ENCODE measurements at places on chromosomes 11 and 22.

DNA sequence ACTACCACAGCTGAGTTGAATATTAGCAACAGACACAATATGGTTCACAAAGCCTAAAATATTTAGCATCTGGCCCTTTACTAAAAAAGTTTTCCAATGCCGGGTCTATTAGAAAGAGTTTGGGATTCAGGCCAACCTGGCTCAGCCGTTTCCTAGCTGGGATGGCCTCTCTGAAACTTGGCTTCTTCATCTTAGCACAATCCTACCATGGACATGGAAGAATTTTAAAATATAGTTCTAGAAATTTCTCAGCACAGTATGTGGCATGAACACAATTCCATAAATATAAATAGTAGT, 103.8 kb downstream of the RRAS2 start:
- no peak for DNase-seq

- DNase-seq, result no peak
Observed at GRCh38 chr11:95711162-95711944, 78.2 kb downstream of the FAM76B start.

DNA sequence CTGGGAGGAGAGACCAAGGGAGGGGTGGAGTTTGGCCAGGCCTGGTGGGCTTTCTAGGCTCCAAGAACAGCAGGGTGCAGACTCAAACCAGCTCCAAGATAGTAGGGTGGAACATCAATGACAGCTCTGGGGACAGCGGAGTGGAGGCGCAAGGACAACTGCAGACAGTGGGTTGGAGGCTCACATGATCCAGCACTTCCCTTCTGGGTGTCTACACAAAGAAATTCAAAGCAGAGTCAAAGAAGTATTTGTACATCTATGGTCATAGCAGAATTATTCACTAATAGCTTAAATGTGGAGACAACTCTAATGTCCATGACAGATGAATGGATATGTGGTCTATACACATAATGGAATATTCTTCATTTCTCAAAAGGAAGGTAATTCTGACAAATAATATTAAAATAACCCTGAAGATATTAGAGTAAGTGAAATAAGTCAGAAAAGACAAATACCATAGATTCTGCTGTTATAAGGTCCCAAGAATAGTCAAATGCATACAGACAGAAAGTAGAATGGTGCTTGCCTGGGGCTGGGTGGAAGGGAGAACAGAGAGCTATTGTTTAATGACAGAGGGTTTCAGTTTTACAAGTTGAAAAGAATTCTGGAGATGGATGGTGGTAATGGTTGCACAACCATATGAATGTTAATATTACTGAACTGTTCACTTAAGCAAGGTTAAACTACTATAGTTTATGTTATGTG, 5.5 kb upstream of the GAB4 start:
- DNase-seq, result no peak

- peak; percentile 24 for DNase-seq
Observed at GRCh38 chr11:62370743-62371440, 33.6 kb downstream of the ASRGL1 start.

- DNase-seq, result no peak
Observed at GRCh38 chr11:99513368-99513767, 492.6 kb downstream of the CNTN5 start.

DNA sequence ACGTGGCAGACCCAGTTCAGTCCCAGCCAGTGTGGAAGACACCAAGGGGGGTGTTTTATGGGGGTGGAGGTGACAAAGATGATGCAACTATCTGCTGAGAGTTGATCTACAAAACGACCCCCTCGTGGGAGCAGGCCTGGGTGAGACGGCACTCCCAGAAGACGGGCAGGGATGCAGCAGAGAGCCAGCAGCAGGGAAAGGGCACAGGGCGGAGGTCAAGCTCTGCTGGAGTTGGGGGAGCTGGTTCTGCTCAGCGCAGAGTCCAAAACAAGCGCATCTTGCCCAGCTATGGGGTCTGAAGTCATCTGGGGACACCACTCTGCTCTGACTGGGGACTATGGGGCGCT, 3.9 kb downstream of the GNB1L start:
- DNase-seq, result no peak

GRCh38 chr11:88119561-88119960, 55.7 kb downstream of the RAB38 start:
- DNase-seq, result no peak

DNA sequence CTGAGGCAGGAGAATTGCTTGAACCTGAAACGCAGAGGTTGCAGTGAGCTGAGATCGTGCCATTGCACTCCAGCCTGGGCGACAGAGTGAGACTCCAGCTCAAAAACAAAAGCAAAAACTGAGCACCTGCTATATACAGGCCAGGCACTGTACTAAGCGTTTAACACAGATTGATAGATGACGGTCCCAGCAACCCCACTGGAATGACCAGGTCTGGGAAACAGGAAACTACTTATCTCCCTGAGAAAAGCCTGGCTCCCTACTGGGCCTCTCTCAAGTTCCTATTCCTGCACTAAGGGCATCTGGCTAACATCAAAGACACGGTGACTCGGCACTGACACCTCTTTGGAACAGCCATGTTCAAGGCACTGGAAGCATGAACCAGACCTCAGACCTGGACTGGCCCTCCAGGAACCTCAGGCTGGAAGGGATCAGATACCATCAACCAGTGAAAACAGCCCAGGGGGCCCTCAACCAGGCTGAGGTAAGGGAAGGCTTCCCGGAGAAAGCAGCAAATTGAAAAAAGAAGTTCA, 16.6 kb downstream of the ARAP1 start:
- DNase-seq, result no peak

DNA sequence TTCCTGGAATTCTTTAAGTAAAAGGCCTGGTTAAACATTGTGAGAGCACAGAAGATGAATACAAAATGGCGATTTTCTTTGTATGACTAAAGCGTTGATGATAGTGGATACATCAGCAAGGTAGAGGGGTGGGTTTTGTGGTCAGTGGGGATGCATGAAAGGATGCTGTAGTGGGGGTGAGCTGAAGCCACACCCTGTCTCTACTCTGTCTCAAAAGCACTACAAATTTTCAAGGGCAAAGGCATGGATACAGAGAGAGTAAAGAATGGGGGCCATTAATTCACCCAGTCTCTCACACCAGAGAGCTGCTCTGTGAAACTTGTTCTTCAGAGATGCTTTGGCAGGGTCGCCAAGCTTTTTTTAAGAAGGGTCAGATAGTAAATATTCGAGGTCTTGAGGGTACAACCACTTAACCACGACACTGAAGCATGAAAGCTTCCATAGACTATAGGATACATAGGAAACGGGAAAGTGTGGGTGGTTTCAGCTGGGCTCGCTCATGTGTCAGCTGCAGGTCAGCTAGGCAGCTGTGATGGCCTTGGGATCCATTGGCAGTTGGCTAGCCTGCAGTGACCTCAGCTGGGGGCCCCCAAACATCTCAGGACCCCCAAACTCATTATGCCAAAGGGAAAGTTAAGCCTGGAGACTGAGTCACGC, 8.3 kb downstream of the TMEM138 start:
- no peak for DNase-seq

DNA sequence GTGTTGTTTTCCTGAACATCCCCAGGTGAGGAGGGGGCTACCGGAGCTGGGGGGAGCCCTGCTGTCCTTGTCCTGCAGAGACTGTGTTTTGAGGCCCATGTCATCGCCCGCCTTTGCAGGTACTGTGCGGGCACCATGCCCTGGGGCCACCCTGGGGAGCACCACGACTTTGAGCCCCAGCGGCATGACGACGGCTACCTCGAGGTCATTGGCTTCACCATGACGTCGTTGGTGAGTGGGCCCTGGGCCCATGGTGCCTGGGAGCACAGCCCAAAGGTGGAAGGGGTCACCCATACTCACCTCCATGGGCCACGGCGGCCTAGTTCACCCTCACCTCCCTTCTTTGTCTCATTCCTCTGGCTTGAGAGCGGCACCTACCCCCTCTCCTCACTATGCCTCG, 6.7 kb upstream of the MDK start:
- no peak for DNase-seq

- DNase-seq, result no peak
Observed at GRCh38 chr22:37427711-37428635, 694 bp upstream of the ELFN2 start.

- no peak for DNase-seq
Observed at GRCh38 chr22:41485033-41485432, 16.1 kb downstream of the ACO2 start.

- DNase-seq, result no peak
Observed at GRCh38 chr11:83681031-83681781, 395.0 kb upstream of the CCDC90B start.

DNA sequence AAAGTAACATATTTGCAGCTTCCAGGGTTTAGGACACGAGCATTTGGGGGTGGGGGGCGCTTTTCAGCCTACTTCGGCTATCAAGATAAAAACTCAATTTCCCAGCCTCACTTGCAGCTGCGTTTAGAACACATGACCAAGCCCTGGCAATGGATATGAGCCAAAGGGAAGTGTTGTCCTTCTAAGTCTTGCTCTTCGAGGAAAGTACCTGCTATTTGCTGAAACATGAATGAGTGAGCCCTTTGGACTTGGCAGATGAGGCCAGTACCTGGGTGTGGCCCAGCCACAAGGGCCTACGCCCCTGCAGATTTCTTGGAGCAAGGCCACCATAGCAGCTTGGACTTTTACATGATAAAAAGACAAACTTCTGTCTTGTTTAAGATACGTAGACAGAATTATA, 60.2 kb upstream of the SORL1 start:
- DNase-seq, result no peak

DNA sequence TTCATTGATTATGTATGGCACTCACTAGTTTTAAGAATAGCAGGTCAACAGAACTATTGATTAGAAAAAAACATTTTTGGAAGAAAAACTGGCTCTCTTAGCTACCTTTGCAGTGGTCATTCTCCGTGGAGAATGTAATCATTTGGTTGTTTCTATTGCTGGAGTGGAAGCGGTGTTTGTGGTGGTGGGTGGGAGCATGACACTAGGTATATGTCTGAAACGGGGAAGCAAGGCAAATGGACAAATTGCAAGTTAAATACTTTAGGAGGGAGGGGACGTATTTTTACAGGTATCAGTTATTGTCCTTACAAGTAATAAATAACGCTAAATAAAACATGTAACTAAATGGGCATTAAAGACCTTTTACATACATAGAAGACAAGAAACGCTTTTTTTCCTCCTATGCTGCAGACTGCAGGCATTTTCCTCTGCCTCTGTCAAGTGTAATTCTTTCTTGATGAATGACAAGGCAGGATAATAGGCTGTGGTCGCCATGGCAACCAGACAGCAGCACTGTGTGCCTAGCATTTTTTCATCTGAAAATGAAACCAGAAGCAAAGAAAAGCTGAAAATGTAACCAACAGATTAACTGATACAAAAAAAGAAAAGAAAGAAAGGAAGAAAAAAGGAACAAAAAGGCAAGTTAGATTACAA, 46.2 kb downstream of the BLID start:
- no peak for DNase-seq

GRCh38 chr11:43992834-43993637, 50.6 kb downstream of the C11orf96 start:
- DNase-seq, result no peak

DNA sequence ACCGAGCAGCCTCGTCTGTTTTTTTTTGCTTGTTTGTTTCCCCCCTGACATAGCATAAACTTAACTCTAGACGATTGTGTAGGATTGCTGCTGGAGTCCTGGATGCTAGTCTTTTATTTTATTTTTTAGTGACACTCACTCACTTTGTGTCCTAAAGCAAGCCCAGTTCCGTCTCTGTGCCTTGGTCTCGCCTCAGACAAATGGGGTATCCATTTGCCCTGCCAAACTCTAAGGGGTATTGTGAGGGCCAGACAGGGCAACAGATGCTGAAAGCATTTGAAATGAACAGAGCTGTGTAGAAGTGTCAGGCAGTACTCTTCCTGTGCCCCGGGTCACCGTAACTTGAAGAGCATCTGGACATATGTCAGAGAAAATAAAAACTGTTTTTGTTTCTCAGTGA, 34.8 kb upstream of the DKK3 start:
- DNase-seq, result no peak

DNA sequence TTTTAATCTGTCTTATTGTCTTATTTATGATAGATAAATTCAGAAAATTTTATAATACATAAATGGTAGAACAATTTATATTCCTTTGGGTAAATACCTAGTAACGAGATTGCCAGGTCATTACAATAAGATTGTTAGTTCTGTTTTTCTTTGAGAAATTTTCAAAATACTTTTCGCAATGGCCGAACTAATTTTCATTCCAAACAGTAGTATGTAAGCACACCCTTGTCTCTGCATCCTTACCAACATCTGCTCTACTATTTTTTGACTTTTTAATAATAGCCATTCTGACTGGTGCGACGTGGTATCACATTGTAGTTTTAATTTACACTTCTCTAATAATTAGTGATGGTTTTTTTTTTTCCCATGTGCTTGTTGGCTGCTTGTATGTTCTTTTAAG, 351.4 kb upstream of the LUZP2 start:
- no peak for DNase-seq

DNA sequence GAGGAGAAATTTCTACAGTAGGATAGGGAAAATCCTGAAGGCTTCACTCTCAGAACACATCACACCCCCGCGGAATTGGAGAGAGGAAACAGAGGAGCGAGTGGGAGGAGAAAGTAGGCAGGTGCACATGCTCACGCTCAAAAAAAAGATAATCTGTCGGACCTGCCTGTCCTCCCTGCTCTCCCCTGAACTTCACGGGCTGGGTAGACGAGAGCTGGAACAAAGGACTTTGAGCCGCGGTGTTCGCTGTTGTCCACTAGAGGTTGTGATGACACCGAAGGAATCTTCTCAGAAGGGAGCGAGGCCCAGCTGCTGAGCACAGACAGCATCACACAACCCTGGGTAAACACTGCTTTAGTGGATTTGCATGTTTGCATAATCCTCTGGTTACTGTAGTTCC, 5.0 kb downstream of the SEZ6L start:
- DNase-seq, result no peak

DNA sequence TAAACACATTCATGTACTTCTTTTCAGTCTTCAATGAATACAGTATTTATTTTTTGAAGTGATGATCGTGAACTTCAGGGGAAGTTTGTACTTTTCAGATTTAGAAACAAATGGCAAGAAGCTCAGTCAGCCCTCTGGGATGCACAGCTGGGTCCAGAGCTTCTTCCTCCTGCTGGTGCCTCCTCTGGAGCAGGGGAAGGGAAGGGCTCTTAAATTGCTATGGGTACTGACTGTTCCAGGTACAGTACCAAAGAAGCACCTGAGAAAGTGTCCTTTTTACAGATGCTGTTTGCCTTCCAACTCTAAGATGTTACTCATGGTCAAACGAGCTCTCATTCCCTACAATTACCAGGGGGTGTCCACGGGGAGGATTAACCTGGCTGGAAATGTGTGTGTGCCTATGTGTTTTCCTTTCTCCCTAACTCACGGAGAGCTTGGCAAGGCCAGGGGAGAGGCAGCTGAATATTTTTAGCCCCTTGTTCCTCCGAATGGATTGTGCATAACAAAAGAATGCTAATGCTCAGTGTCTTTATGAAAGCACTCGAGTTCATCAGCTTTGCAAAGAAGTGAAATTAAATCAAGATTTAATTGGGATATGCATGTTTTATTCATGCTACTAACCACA, 313.7 kb upstream of the CADM1 start:
- no peak for DNase-seq

DNA sequence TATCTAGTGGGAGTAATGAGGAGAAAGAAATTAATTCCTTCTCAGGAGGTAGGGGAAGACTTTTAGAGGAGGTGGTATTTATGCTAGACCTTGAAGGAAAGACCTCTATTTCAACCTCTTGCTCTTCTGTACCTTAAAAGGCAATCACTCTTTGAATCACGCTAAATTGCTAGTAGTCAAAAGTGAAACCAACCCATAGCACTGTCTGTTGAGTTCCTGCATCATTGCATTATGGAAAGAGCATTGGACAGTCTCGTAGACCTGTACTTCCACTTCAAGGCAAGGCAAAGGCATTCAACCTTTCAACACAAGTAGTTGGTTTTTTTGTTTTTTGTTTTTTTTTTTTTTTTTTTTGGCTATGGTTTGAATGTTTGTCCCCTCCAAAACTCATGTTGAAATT, 770.4 kb downstream of the ETS1 start:
- no peak for DNase-seq

Measured in stimulated activated CD4-positive, alpha-beta T cell treated with anti-CD3 and anti-CD28 coated beads, Interleukin-2, amount 100 ng/mL, for 4 hours (primary cell).